ENCODE measurements at places on chromosomes 11 and 22.

- no peak for DNase-seq
Observed at GRCh38 chr11:10004526-10005113, 289.4 kb downstream of the SBF2 start.

GRCh38 chr22:44175676-44176075 lies 5.0 kb upstream of the PARVG start:
- DNase-seq, result no peak

DNA sequence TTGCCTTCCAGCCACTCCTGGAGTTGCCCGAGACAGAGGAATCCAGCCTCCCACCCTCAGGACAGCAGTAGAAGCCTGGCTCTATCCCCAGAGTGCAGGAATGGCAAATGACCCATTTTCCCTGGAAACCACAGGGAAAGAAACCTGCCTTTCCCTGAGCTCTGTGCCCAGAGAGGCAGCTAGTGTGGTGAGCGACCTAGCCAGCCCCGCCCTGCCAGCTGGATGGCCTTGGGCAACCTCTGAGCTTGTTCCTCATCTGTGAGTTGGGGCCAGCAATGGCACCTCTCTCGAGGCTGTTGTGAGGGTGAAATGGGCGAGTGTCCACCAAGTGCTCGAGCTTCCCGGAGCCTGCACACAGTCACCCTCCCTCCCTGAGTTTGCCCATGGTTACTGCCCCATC lies 3.7 kb downstream of the OMP start:
- DNase-seq, result no peak

GRCh38 chr11:4433856-4434255 lies 15.2 kb upstream of the OR52K2 start:
- no peak for DNase-seq

DNA sequence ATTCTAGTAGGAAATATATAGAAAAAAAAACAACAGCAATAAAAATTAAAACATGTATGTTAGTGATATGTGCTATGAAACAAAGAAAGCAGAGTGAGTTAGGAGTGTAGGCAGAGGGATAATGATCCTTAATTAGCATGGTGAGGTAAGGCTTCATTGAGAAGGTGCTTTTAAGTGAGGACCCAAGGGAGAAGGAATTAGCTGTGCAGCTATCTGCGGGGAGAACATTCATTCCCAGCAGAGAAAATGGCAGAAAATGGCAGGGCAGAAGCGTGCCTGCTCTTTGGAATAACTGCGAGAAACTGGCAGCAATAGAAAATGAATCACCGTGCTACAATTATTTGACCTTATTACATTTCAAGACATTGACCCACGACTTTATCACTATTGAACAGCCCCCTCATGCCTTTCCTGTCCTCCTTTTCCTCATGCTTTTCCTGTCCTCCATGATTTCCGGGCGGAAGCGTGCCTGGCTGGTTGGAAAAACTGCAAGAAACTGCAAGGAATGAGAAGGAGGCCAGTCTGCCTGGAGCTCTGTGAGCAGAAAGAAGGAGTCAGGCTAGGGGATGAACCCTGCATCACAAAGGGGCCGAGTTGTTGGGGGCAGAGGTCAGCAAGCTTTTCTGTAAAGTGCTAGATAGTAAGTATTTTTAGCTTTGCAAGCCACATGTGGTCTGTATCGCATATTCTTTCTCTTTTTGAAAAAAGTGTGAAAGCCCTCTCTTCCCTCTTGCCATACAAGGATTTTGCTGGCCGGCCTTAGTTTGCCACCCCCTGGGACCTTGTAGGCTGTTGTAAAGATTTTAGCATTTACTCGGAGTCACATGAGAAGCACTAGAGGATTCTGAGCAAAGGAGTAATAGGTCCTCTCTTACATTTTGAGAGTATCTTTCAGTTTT lies 37.1 kb upstream of the SWAP70 start:
- no peak for DNase-seq

DNA sequence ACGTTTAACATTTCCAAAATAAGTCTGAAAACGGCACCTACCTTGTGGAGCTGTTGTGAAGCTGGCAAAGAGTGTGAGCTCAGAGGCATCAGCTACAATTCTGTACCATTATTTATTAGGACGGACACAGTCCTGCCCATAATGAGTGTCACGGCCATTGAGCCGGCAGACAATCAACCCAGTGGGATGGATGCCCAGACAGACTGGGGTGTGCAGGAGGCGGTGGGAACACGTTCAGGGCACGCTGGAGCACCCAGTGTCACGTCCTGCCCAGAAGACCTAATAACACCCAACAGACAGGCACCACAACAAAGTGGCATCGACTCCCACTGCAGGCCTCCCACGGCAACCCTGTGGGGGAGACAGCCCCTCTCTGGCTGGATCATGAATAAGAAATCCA lies 34.5 kb downstream of the TPST2 start:
- DNase-seq, result no peak

GRCh38 chr11:74154620-74155281 lies 16.1 kb downstream of the C2CD3 start:
- DNase-seq, result no peak

DNA sequence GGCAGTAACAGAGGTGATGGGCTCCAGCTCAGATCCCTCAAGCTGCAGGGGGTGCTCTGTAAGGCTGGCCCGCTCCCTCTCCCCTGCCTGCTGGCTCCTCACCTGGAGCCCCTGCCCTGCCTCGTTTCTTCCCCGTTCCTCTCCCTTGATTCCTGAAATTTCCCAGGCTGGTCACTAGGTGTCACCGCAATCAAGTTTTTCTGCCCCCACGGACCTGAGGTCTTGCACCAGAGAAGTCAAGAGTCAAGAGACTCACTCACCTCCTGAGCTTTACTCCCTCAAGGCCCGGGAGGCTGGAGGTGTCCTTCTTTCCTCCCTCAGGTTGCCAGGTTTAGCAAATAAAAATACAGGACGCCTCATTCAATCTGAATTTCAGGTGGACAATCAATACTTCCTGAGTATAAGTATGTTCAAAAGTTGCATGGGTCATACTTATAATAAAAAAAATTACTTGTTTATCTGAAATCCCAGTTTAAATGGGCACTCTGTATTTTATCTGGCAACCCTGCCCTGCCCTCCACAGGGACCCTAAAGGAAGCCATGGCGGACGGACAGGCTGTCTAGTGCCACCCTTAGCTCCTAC lies 69.2 kb downstream of the SCUBE1 start:
- DNase-seq, result no peak

DNA sequence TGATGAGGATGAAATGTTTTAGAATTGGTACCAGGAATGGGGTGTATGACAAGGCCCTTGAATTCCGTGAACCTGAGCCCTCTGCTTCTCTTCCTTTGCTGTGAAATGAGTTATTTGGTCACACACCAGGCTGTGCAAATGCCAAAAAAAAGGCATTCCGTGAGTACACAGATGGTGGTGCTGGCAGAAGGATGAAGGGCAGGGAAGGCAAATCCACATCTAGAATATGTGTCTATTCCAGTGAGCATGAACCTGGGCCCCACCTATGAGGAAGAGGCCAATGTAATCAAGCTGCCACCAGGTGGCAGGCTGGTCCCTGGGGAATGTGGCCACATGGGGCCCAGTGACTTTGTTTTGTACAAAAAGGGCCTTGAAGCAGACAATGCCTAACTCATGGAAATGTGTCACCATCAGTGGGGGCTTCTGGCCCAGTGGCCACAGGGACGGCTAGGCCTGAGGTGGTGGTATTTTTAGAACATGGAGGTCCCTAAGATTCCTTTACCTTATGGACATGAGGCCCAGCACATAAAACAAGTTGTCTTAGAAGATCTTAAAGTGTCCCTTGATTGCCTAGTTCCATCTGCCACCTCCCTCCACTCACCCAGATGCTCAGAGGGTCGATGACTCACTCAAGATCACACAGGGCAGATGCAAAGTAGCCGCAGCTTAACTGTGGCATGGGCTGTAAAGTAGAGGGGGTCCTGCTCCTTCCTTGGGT lies 3.9 kb upstream of the RNF215 start:
- DNase-seq, result peak; percentile 65

- DNase-seq, result no peak
Observed at GRCh38 chr11:7844521-7844920, 47.8 kb upstream of the OR5P2 start.

- no peak for DNase-seq
Observed at GRCh38 chr11:93945596-93945995, 75.6 kb upstream of the HEPHL1 start.

GRCh38 chr11:65486570-65487466 lies 12.0 kb upstream of the MALAT1 start:
- DNase-seq, result no peak

DNA sequence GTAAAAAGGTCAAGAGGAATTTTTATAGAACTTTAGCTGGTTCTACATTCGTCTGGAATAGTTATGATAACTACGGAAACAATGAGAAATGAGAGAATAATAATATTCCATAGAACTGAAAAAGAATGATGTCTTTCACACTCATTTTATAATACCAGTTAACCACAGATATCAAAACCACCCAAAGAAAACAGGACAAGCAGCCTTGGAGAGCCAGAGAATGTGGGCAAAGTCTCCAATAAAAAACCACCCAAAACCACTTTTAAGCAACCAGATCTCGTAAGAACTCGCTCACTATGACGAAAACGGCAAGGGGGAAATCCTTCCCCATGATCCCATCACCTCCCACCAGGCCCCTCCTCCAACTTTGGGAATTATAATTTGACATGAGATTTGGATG lies 60.8 kb downstream of the ARHGAP32 start:
- DNase-seq, result no peak

- no peak for DNase-seq
Observed at GRCh38 chr11:75135021-75135650, 15.8 kb upstream of the SLCO2B1 start.

DNA sequence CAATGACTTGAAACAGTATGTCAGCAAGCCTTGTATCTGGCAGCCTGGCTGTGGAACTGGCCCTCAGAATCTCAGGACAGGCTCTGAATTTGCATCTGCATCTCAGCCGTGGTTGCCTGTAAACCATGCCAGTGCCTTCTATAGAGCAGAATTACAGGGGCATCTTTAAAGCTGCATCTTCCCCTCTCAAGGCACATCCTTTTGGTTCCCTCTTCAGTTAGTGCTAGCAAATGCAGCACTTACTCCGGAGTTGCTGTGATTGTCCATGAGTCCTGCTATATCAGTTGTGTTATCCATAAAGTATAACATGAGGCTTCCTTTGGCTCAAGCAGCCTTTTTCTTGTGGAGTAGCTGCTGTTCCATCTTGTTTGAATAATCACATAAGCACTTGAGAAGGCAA lies 53.9 kb upstream of the PARVG start:
- DNase-seq, result no peak

GRCh38 chr11:67673902-67674301 lies 521 bp downstream of the ALDH3B2 start:
- DNase-seq, result no peak

DNA sequence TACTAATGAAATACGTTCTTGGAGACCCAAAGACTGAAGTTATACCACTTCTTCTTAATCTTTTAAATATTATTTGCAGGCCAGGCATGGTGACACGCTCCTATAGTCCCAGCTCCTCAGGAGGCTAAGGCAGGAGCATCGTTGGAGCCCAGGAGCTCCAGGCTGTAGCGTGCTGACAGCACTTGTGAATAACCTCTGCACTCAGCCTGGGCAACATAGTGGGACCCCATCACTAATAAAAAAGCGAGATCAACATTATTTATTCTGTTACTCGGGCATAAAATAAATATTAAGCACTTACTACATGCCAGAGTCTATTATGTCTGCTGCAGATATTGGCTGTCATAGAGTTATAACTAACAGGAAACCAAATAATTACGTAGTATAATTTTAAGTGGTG lies 720 bp upstream of the MED17 start:
- DNase-seq, result no peak

- DNase-seq, result no peak
Observed at GRCh38 chr11:87366763-87367405, 329.1 kb downstream of the TMEM135 start.

DNA sequence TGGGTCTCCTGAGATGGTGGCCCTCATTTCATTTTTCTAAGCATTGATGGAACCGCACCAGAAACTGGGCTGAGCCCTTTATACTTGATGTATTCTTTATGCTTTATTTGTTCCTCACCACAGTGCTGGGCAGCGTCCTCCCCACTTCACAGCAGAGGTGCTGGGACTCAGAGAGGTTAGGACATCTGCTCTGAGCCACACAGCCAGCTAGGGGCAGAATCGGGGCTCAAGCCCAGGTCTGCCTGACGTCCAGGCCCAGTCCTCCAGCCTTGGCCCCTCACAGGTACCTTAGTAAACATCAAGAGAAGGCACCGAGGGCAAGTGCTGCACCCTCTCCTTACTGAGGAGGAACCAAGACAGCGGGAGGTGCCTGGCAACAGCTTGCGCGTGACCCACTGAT lies 20.2 kb upstream of the SHISAL1 start:
- DNase-seq, result no peak

DNA sequence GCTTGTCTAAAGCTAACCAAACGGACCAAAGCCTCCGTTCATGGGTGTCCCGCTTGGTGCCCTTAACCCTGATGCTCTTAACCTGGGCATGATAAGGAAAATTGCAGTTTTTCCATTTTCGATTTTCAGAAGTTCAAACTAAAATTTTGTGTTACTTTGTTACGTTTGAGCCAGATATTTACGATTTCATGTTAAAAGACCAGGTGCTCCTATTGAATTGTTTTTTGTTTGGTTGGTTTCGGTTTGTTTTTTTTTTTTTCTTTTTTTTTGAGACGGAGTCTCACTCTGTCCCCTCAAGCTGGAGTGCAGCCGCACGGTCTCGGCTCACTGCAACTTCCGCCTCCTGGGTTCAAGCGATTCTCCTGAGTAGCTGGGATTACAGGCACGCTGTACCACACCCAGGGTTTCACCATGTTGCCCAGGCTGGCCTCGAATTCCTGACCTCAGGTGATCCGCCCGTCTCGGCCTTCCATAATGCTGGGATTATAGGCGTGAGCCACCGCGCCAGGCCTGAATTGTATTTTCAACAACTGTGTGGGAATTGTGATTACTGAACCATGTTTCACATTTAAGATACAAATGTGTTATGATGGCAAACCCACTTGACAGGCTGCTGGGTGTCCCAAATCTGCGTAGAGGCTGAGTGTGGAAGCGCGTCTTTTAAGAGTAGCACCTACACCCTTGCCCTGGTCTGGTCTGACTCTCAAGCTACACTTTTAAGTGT lies 864 bp upstream of the USP28 start:
- no peak for DNase-seq

GRCh38 chr11:112177589-112177988 lies 2.3 kb downstream of the BCO2 start:
- DNase-seq, result no peak

DNA sequence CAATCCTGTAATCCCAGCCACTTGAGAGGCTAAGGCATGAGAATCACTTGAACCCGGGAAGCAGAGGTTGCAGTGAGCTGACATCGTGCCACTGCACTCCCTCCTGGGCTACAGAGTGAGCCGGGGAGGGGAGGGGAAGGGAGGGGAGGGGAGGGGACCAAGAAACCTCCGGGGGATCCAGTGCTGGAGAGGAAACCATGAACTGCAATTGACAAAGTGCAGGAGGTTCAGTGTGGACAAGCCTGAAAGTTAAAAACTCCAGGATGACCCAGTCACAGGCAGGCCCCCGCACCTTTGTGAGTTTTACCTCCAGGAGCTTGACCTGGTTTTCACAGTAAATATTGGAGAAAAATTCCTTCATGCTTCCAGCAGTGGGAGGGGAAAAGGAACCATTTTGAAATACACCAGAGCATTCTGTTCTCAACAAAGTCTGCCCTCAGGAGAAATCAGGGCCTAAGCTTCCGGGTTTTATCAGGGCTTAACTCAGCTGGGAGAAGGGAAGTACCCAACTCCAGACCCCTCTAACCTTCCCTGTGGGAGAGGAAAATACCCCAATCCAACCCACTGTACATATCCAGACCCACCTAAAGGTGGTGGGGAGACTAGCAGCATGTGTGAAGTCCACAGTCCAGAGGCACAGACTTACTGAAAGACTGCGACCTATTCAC lies 15.5 kb upstream of the ZFTA start:
- no peak for DNase-seq

- no peak for DNase-seq
Observed at GRCh38 chr11:27820249-27820648, 120.0 kb upstream of the BDNF start.

Measured in stimulated activated CD4-positive, alpha-beta T cell treated with anti-CD3 and anti-CD28 coated beads, Interleukin-1b, Interleukin-23, amount 100 ng/mL, for 1 hour (primary cell).